ENCODE measurements at places on chromosomes 6 and 20.

DNA sequence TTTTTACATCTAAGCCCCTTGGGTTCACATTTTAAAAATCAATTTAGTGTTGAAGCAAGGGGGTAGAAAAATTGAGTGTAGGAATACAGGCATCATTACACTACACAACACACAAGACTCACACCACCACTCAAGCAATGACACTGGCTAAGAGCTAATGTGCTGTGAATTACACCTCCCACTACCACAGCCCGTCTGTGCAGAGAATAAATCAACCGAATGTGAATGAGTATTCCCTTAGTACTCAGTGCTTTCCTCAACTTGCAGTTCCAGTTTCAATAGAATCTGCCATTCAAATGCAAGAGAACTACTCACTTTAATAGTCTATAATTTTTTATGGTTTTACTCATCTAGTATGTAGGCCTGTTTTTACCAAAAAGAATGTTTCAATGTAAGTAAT is 114.4 kb downstream of the PDSS2 start:
- no peak for DNase-seq

DNA sequence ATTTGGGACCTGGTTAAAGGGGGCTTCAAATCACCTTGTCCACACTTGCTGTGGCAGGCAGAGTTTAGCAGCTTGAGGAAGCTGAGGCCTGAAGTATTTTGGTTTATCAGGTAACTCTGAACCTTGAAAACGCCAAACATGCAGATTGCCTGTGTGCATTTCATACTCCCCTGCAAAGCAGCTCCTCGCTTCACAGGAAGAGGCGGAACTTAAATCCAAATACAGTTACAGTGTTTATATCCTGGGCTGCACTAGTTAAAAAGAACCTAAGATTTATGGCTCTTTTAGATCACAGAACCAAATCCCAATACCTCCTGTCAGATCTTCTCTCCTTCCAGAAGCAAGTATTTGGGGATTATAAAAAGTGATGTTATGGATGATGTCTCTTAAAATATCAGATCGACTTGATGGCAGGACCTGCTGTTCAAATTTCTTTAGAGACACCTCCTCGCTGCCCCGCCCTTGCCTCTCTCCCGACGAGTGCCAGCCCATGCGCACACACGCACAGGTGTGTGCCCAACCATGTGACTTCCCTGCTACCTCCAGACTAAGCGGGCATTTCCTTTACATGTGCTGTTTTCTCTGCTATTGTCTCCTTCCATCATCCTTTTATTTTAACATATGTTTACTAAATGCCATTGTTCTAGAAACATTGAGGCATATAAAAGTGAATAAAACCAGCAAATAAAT is 224.6 kb upstream of the FOXQ1 start:
- no peak for DNase-seq

DNA sequence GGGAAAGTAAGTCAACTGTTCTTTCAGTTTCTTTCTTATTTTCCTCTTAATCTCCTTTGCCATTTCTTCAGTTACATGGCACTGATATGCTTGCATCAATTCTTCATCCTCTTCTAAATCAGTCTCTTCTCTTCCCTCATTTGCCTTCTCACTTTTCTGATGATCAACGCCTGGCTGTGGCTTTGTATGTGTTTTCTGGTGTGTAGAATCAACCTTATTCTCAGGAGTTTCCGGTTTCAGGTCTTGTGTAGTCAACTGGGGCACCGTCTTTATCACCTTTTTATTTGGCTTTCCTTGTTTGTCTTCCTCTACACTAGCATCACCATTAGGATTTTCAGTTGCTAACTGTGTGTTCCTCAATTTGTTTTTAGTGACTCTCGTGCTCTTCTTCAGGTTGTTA is 31.6 kb downstream of the AHI1 start:
- no peak for DNase-seq

GRCh38 chr6:159233365-159234101 is 64.3 kb downstream of the FNDC1 start:
- no peak for DNase-seq

DNA sequence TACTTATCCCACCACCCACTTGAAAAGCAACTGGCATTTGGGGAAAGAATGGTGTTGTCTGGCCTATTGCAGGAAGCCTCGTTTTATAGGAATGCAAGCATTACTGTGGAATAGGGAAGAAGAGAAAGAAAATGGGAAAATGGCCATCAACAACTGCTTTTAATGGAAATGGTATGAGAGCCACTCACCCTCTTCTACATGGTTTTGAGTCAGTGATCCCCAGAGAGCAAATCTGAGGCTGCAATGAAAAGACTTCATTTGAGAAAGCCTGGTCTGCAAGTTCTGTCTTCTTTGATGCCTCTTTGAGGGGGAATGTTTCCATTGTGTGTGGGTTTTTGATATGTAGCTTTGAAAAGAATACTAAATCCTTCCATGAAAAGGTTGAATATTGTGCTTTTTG is 172.3 kb upstream of the HDDC2 start:
- no peak for DNase-seq

- DNase-seq, result no peak
These were observed 19.2 kb upstream of the GLP1R start for GRCh38 chr6:39029156-39030011.
